Erythroblast (primary cell): ENCODE measurements at places on chromosomes 5 and 9.

GRCh38 chr9:113578882-113579282, 115.4 kb downstream of the RGS3 start:
- DNase-seq, result peak; percentile 25

- DNase-seq, result peak; percentile 5
Observed at GRCh38 chr5:123120197-123120596, 31.2 kb downstream of the PRDM6 start.

DNA sequence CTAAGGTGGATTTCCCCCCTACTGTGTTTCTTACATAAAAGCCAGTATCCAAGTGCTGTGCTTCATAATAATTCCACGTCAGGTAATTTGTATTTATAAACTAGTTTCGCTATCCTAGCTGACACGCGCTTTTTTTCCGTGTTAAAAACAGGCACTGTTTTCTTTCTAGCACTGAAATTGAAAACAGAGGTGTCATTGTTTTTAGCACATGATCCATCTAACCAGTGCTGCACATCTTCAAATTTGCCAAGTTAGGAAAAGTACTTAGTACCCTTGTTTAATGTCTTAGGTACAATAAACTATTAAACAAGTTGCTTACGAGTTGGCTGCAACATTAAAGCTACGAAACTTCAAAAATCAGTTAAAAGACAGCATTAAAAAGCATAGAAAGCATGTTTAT, 49.9 kb downstream of the JMY start:
- DNase-seq, result no peak

DNA sequence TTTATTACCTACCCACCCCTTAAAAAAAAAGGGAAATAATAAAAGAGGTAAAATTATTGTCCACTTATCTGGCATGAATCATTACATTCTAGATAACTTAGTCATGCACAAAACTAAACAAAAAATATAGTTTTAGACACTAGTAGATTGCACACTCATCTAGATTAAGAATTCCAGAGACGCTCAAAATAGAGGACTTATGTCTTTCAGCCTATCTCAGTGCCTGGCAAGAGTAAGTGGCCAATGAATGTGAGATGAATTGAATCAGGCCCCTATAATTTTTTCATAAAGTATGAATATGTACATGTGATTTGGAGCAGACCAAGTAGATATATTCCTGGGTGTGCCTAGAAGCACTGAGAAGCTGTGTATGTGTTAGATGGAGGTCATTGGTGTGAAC, 2.0 kb upstream of the RXFP3 start:
- no peak for DNase-seq

- no peak for DNase-seq
Observed at GRCh38 chr5:150619359-150620230, 20.9 kb upstream of the SYNPO start.

GRCh38 chr5:9947225-9947714, 302.4 kb downstream of the ATPSCKMT start:
- DNase-seq, result no peak

GRCh38 chr9:121942313-121942712, 150.8 kb downstream of the TTLL11 start:
- no peak for DNase-seq

GRCh38 chr5:162593881-162594280, 526.3 kb downstream of the GABRG2 start:
- no peak for DNase-seq

- no peak for DNase-seq
Observed at GRCh38 chr9:134328341-134328840, 2.1 kb downstream of the RXRA start.

DNA sequence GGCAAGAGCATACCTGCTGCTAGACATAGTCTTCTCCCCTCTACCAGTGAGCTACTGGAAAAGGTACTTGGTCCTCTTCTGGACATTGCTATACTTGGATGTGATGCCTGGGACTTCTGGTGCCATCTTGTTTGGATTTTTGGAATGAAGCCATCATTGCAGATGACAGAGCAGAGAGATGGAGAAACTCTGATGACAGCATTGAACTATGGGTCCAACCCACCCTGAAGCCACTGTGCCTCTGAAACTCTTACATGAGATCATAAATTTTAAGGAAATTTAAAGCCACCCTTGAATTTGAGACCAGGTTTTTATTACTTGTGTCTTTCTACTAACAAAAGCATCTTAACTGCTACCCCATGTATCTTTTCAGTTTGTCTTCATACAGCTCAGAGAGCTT, 151.1 kb upstream of the SMIM23 start:
- DNase-seq, result no peak

GRCh38 chr9:124254261-124254682, 3.5 kb upstream of the NEK6 start:
- DNase-seq, result no peak

GRCh38 chr5:178817506-178817905, 42.2 kb upstream of the ZNF354B start:
- DNase-seq, result no peak

DNA sequence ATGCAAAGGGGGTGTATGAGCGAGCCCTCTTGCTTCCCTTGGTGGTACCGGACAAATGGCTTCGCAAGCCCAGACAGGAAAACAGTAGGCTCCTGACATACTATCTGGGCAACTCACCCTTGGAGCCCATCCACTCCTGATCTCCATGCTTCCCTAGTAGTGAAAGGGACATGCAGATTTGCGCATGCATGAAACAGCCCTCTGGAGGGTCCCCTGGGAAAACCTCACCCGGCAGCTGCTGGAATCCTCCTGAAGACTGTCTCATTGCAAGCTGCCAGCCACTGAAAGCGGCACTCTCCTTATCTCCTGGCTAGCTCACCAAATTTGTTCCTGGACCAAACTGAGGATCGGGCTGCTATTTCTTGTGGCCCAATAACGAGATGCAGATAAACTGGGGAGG, 10.2 kb downstream of the ZNF169 start:
- no peak for DNase-seq

GRCh38 chr5:20678386-20678785, 690.4 kb upstream of the CDH18 start:
- DNase-seq, result no peak

GRCh38 chr5:62645223-62645622, 66.6 kb downstream of the LRRC70 start:
- no peak for DNase-seq

DNA sequence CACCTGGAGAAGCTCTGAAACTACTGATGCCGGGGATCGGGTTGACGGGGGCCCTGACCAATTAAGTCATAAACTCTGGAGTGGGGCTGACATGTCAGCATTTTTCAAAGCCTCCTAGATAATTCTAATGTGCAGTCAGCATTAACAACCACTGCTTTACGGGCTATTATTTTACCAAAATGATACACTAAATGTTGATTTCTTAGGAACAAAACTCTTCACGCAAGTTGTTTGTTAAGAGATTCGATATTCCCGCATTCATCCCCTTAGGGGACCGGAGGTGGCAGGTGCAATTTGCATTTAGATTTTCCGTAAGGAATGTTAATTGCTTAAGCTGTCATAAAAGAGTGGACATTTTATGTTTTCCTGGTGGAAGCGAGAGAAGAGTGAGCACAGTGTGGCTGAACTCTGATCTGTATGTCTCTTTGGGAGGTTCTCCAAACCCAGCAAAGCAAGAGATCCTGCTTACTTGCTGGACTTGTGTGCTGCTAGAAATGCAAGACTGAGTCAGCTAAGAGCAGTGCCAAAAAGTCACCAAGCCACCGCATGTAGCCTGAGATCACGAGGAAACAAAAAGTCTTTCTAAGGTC, 77.6 kb downstream of the UGCG start:
- DNase-seq, result no peak

GRCh38 chr5:133334796-133335639, 277.3 kb downstream of the FSTL4 start:
- no peak for DNase-seq

DNA sequence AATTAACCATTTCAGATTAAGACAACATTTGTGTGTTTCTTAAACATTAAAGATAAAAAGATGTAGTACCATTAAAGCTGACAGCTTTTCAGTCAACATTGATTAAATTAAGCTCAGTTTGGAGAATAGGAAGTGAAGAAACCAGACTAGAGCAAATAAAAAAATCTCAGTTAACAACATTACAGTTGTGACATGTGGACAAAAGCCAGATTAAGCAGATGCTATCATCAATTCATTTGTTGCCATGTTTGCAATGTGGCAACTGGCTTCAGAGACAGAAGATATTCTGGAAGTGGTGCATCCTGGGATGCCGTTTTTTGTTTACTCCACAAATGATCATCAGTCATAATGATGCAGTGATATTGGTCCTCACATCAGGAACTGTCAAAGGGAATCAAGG, 70.3 kb upstream of the CNTLN start:
- no peak for DNase-seq

GRCh38 chr9:2749485-2749884, 32.2 kb downstream of the KCNV2 start:
- DNase-seq, result no peak
